D721Med (cell line): ENCODE measurements at places on chromosomes 1 and 21.

DNA sequence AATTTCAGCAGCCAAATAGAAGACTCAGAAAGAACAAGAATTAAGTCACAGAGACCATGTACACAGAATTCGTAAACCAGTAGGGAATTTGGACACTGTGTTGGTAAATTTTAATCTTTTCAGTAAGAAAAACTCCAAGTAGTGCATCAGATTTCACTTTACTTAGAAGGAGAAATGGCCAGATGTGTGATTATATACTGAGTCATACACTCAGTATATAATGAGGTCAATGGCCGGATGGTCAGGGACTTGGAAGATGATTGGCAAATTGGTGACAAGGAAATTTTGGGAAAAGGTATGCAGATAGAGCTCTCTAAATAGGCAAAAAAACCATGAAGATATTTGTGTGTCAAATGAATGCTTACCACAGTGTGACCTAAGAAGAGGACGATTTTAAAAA lies 399.8 kb upstream of the LRRC7 start:
- DNase-seq = no peak

DNA sequence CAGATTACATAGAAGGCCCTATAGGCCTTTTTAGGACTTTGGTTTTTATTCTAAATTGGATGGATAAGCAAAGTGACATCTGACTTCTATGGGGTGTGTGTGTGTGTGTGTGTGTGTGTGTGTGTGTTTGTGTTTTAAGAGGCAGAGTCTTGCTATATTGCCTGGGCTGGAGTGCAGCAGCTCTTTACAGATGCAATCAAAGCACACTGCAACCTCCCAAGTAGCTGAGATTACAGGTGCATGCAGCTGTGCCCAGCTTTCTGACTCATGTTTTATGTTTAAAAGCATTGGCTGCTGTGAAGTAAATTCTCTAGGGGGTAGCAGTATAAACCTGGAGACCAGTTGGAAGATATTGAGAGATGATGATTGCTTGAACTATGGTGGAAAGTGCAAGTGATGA lies 12.4 kb upstream of the EVI5 start:
- DNase-seq = no peak

GRCh38 chr21:45105906-45106485 lies 31.6 kb downstream of the ADARB1 start:
- no peak for DNase-seq

DNA sequence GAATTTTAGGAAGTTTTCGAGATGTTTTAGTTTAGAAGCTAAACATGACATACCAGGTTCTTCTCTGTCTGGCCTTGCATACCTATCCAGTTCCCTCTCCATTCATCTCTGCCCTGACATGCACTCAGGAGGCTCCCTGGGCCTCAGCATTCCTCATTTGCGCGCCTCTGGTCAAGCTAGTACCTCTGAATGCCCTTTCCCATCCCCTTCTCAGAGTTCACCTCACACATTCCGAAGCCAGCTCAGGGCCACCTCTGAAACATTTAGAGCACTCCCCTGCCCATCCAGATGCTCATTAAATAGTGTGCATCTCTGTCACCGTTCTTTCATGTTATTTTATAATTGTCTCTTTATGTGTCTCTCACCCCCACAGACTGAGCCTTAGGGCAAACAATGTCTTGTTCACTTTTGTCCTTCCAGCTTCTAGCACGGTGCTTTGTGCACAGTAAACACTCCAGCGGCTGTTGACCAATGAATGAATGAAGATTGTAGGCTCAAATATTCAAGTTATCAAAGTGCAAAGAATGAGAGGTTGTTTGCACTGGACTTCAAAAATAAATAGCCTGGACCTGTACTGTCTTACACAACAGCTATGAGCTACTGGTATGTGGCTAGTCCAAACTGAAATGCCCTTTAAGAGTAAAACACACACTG lies 1.2 kb upstream of the DHCR24 start:
- DNase-seq = no peak

- DNase-seq = no peak
These were observed 2.5 kb downstream of the S100A11 start for GRCh38 chr1:152034324-152034653.

- no peak for DNase-seq
These were observed 10.0 kb upstream of the MPZL1 start for GRCh38 chr1:167711797-167712196.

DNA sequence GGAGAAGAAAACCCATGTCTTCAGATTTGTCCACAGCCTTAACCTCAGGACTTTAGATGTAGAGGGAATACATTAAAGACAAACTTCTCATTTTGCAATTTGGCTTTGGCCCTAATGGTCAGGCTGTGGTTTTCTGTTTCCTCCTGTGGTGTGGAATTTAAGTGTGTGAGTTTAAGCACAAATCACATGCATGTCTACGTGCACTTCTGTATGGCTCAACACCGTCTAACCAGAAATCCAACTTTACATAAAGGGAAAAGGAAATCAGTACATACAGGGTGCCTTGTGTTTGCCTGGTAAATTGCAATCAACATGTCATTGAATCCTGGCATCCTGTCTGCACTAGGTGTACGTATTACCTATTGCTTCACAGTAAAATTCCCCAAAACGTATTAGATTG lies 1.2 kb upstream of the ZNF124 start:
- DNase-seq = no peak

- no peak for DNase-seq
These were observed 7.9 kb downstream of the CRABP2 start for GRCh38 chr1:156697481-156697880.

DNA sequence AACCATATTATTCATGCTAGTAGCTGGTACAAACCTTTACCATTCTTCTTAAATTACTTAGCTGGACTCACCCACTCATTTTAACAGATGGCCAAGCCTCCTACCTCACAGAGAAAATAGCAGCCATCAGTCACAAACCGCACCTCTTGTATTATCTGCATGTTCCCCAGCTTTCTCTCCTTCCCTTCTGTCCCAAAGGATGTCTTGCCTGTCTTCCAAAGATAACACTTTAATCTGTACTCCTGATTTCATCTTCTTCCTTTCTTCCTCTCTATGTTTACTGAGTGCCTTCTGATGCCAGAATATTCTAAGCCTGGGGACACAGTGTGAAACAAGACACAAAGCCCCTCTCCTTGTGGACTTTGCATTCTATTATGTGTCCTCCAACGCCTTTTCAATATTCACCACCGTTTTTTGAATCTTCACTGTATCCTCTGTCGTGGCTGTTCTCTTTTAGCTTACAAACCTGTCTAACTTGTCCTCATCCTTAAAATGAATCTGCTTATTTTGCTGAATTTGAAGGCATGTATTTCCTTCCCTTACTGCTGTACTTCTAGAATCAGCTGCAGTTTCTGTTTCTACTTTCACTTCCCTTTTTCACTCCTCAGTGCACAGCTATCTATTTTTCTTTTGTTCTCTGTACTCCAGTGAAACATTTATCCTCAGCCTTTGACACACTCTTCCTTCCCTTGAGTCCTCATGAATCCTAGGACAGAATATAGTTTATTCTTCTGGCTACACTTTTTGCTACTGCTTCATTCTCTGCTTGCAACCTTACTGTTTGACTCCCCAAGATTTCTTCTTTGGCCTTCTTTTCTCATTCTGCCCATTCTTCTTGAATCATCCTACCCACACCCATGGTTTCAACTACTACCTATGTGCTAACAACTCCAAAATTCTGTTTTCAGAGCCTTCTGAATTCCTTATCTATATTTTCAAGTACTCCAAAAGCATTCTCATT lies 216.9 kb upstream of the SAMSN1 start:
- DNase-seq = no peak

DNA sequence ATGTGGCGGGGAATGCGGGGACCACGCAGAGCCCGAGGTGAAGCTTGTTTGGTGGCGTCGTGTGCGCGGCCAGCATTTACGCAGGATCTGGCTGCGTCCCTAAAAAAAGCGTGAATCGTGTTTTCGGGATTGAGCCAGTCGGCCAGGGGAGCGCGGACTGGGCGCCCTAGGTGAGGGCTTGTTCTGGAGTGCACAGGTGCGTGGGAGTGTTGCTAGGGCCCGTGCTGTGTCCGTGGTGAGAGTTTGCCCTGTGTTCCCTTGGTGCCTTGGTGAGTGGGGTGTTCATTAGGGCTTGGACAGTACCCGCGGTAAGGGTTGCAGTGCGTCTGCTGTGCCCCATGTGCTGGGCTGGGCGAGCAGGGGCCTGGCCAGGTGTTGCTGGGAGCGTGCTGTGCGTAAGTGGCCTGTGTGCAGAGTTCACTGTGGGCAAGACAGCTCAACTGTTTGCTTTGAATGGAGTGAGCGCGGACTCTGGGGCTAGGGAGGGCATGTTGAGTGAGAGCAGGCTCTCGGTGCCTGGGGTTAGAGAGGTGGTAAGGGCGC lies 673 bp downstream of the CD46 start:
- no peak for DNase-seq

DNA sequence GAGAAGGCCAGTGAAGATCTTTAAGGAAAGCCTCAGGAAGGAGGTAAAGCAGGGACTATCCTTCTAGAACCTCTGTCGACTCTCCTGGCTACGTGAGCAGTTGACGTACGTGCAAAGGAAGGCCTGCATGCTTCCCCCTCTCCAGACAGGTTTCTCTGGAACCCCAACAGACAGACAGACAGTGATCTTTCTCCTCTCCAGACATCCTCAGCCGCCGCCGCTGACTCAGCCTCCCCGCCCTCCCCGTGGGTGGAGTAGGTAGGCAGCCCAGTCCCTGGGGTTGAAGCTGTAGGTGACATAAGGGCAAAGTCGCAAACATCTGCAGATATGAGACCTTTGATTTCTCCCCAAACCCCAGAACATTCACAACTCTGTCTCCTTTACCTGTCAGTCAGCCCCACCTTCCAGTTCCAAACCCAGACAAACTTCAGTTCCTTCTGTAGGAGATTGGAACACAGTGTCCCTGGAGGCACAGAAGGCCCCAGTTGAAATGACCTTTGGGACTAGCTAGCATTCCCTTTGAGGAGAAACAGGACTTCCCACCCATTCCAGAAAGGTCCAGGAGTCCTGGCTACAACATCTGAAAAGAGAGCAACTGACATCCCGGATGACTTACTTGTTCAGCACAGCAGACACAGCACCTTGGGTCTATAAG lies 146.0 kb upstream of the JUN start:
- DNase-seq = no peak

DNA sequence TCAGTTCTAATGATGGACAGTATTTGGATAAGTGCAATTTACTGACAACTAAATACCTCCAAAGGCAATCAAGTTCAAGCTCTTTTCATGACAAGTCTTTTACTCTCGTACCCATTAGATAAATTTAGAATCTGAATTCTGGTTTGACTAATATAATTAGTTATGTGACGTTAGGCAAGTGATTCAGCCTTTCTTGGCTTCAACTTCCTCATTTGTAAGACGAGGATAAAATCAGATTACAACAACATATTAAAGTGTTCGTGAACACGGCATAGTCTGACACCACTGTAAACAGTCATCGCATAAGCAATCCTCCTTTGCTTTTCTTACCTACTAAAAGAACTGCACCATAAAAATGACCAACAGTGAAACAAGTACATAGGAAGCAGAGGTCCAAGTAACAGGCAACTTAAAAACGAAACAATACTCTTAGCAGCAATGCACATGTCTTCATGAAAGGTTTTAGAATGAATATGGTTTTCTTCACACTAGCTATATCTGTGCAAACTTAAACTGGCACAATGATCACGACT lies 25.7 kb downstream of the COA6 start:
- DNase-seq = no peak

- no peak for DNase-seq
These were observed 47.3 kb downstream of the DISP3 start for GRCh38 chr1:11526071-11526895.

DNA sequence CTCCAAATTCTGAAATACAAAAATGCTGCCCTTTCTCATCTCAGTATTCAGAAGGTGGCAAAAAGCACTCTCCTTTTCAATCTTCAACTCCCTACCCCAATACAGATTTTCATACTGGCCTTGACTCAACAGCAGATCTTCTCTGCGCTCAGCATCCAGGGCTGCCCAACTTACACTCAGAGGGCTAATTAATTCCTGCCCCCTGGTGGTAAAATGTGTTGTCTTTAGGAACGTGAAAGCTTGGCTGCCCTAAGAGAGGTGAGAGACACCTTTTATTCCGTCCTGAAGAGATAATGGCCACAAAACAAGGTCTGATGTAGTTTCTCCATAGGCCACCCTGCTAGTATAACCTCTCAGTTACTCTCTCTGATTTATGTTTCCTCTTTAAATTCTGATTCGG lies 25.0 kb downstream of the KRTAP24-1 start:
- DNase-seq = no peak

GRCh38 chr1:214645712-214646111 lies 42.7 kb downstream of the CENPF start:
- no peak for DNase-seq

GRCh38 chr1:212774584-212774983 lies 17.0 kb downstream of the NSL1 start:
- no peak for DNase-seq

DNA sequence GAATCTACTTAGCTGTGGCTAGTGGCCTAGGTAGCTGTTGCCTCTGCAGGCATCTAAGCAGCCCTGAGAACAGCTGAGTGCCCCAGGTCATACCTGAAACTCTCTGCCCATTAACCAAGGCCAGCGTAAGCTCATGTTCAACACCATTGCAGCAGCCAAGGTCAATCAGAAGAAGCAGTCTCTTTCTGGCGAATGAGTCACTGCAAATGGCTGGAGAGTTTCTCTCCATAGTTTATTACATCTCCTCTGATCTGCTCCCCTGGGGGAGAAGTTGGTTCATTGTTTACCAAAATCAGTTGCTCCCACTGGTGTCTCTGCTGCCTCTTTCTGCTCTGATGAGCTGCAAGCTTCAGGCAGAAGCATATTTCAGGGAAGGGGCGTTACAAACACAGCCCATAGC lies 6.9 kb upstream of the BCL9 start:
- no peak for DNase-seq

DNA sequence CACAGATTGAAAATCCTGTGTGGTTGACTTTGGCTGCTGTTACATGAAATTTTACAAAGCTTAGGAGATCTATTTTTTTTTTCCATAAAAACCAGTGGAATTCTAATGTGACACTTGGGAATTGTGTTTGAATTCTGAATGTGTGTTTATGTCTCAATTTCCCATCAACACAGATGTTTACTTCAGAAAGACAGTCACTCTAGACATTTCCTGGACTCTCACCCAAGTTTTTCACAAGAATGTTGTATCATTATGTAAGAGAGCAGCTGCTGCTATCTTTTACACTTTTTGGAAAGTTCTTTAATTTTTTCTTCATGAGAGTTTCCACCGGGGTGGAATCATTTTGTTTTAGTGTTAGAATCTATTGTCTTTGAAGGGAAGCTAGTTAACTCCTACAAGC lies 210.1 kb downstream of the GIPC2 start:
- no peak for DNase-seq
